ENCODE measurements at places on chromosomes 11 and 22. TPM values are rescaled to one million over a fixed set of nuclear protein-coding genes. Genes with fewer than 3 reads are reported as not detected.

DNA sequence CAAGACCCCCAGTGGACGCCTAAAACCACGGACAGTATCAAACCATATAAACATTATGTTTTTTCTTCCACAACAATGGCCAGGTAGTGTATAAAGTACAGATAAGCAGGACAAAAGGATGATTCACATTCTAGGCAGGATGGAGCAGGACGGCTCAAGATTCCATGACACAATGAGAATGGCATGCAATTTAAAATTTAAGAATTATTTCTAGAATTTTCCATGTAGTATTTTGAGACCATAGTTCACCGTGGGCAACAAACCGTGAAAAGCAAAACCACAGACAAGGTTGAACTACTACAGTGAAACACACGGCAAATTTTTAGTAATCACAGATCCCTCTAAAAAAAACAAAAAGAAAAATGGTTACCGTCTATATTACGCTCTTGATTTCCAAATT, 7.5 kb downstream of the NARS2 start:
- DNase-seq = no peak

DNA sequence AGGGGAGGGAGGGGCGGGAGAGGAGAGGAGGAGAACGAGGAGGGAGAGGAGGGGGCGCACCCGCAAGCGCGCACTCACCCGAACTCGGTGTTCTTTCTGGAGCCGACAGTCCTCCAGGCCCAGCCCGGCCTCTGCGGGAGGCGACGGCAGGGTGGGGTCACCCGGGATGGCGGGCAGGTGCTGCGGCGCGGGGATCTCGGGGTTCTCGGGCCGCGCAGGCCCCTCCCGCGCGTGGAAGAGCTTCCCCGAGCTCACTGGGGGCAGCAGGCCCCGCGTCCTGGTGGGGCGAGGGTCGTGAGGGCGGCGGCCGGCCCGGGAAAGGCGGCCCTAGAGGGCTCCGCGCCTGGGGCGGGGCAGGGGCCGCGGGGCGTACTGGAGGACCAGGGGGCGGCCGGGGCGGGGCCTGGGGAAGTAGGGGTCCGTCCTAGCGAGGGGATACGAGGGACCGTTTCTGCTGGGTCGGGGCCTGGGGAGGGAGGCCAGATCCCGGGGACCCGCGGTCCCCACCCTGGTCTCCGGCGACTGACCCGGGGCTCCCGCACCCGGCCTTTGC, 5.2 kb downstream of the LMNTD2 start:
- peak; percentile 54 for DNase-seq

DNA sequence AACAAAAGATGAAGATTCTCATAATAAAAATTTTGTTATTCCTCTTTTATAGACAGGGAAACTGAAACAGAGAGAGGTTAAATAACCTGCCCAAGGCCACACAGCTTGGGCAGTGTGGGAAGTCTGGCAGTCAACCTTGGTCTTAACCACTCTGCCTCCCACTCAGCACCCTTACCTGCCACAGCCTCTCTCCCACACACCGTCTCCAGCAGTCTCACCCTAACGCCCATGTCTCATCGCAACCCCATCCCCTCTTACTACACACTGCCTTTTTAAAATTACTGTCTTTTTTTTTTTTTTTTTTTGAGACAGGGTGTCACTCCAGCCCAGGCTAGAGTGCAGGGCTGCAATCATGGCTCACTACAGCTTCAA, 25.0 kb downstream of the ARRB1 start:
- DNase-seq = no peak

DNA sequence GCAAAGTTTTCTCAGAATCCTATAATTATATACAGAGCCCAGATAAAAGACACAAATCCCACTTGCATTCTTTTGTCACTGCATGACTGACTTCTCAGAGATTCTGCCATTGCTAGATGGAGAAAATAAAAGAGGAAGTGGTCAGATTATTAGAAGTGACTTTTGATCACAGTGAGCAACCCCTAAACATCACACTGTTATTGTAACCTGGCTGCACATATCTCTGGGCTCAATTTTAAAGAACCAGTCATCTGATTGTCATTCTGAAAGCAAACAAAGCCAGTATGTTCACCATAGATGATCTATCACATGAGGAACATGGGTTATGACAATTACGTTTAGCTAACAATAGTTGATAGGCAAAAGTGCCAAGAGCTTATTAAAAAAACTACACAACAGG, 47.8 kb downstream of the COPB1 start:
- no peak for DNase-seq

GRCh38 chr11:80196932-80197554, 756.2 kb upstream of the TENM4 start:
- DNase-seq = no peak

DNA sequence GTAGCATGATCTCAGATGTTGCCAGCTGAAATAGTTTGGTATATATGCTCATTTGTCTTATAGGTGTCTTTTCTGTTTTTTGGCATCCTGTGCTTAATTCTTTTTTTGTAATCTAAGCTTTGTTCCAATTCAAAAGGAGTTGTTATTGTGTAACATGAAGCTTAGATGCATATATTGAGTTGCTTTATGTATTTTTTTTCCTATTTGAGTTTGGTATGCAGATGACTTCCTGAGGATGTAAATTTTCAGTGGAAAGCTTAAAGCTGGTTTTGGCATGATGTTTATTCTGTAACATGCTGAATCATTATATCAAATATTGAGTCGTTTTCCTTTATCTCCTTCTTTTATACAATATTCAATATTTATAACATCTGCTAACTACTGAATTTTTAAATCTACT, 69.4 kb downstream of the DDX10 start:
- DNase-seq = no peak

DNA sequence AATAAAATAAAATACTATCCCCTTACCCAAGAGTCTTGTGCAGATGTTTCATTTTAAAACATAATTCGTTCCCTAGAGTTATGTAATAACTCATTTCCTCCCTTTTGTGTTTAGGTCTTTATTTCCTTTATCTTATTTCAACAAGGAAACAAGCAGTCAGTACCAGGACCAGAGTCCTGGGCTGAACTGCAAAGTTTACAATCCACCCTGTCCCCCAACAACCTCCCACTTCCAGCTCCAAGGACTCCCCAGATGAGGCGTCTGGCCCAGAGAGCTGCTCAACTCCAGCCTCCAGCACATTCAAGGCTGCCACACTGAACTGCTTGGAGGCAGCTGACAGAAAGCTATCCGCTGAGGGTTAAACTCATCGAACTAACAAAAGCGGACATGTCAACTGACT, 4.5 kb downstream of the POLDIP3 start:
- DNase-seq = no peak

- DNase-seq = no peak
Observed at GRCh38 chr11:749731-750130, 2.5 kb downstream of the TALDO1 start.

GRCh38 chr11:8777907-8778767, 95.5 kb downstream of the RPL27A start:
- no peak for DNase-seq

DNA sequence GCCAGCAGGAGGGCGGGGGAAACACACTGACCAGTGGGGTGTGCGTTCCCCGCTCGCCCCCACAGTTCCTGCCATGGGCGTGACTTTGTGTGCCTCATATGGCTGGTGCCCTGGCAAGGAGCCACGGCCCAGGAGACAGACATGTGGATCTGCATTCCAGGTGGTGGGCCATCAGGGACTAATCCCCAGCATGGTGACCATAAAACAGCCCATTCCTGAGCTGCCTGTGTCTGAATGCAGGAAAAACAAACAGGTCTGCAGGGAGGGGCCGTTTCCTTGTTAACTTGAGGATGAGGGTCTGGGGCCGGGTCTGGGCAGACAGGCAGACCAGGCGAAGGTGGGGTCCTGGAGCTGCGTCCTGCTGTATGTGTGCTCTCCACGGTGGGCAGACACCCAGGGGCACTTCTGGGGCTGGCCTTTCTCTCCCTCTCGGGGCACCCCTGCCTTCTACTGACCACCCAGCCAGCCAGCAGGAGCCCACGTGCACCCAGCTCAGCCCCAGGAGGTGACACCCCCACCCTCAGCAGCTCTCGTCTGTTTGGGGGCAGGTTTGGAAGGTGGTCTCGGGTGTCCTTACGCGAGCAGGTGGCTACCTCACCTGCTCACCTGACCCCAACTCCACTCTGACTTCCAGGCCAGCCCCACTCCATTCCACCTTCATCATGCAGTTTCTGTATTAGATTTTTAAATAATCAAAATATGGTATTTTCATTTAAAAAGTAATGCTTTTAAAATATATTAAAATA, 120.3 kb downstream of the KCNQ1OT1 start:
- DNase-seq = no peak

GRCh38 chr11:27719546-27719925, 19.3 kb upstream of the BDNF start:
- peak; percentile 62 for DNase-seq

ZFP91 gene
- 10.2 TPM for polyA plus RNA-seq

NXPE4 gene
- not detected for polyA plus RNA-seq

IL18BP gene
- 3.7 TPM for polyA plus RNA-seq

SPI1 gene
- 0.23 TPM for polyA plus RNA-seq

FOLR3 gene
- not detected for polyA plus RNA-seq

NELL1 gene
- not detected for polyA plus RNA-seq
